Daoy (cell line): ENCODE measurements at places on chromosomes 7 and 10. TPM values are rescaled to one million over a fixed set of nuclear protein-coding genes. Genes with fewer than 3 reads are reported as not detected.

Gene ZNHIT1
- total RNA-seq = 271 and 277 TPM in 2 replicates

Gene AOC1
- total RNA-seq = 0.17 and 0.36 TPM in 2 replicates

Gene SAMD9
- 13.5 and 16.9 TPM in 2 replicates for total RNA-seq

Gene CNTNAP2
- total RNA-seq = 6.2 and 6.4 TPM in 2 replicates

Gene ANK3
- 15.0 and 15.9 TPM in 2 replicates for total RNA-seq

Gene ZNF467
- total RNA-seq = 0.34 and 0.80 TPM in 2 replicates

Gene FOXP2
- total RNA-seq = 0.09 and 1.7 TPM in 2 replicates

Gene PRSS37
- not detected in 2 replicates for total RNA-seq

Gene OR13A1
- not detected in 2 replicates for total RNA-seq

Gene PNLIP
- not detected in 2 replicates for total RNA-seq

Gene UNCX
- not detected in 2 replicates for total RNA-seq

Gene TSPAN13
- total RNA-seq = 33.7 and 35.5 TPM in 2 replicates

Gene TMEM254
- 4.4 and 5.5 TPM in 2 replicates for total RNA-seq

Gene PTPRN2
- 5.5 and 8.3 TPM in 2 replicates for total RNA-seq

Gene SLC16A12
- total RNA-seq = 0.06 and 0.24 TPM in 2 replicates

Gene PON1
- total RNA-seq = not detected in 2 replicates

Gene POU6F2
- 0.42 and 1.4 TPM in 2 replicates for total RNA-seq

Gene SH2B2
- 2.2 and 5.3 TPM in 2 replicates for total RNA-seq

Gene HHEX
- not detected in 2 replicates for total RNA-seq

Gene ALOX5
- total RNA-seq = 0.06 TPM in 1 of 2 replicates, not detected in the other

Gene HTR5A
- total RNA-seq = not detected in 2 replicates

Gene TLX1
- total RNA-seq = 0.06 TPM in 1 of 2 replicates, not detected in the other

Gene STEAP1B
- 20.2 and 31.4 TPM in 2 replicates for total RNA-seq

Gene BRI3
- total RNA-seq = 9.6 and 14.4 TPM in 2 replicates

Gene GIMAP6
- total RNA-seq = 1.8 and 1.9 TPM in 2 replicates

Gene ARHGEF35
- 0.95 and 3.6 TPM in 2 replicates for total RNA-seq

Gene HSPA12A
- total RNA-seq = 4.9 and 11.0 TPM in 2 replicates

Gene ZWINT
- total RNA-seq = 76.5 and 79.3 TPM in 2 replicates

Gene ZP3
- 2.0 and 3.8 TPM in 2 replicates for total RNA-seq

Gene ITPRID1
- total RNA-seq = not detected in 2 replicates

Gene MEOX2
- not detected in 2 replicates for total RNA-seq
